ENCODE measurements at places on chromosomes 3 and 15.
A peak's percentile ranks its signal among the peaks of the same experiment; 100 is the strongest.

DNA sequence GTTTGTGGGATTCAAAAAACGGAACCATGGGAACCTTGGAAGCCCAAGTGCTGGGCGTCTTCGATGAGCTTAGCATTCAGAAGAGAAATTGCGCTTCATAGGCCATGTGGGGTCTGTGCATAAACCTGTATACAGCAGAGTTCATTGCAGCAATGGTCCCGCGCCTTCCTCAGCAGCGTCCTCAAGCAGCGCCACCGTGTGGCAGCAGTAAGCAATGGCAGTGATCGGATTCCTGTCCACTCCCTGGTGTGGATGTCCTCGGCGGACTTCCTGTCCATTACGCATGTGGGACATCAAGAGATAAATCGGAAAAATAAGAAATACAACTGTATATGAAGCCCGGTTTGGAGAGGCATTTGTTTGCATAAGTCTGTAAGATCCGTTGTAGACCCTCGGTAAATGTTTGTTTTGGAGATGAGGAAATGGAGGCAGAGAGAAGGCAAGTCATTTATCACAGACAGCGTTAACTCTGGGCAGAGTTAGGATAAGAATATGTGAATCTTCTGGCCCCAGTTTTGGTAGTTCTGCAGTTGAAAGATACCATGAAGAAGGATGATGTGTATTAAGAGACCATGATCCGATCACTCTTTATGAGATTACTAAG lies 57.7 kb downstream of the CNTN4 start:
- DNase-seq: peak; percentile 72

- DNase-seq: peak; percentile 35
These were observed 50.4 kb downstream of the IL12A start for GRCh38 chr3:160038862-160039562.

- peak; percentile 92 for DNase-seq
These were observed 36.9 kb downstream of the SENP8 start for GRCh38 chr15:72155003-72155621.

- DNase-seq: no peak
These were observed 43.9 kb downstream of the CCDC12 start for GRCh38 chr3:46932455-46933225.

DNA sequence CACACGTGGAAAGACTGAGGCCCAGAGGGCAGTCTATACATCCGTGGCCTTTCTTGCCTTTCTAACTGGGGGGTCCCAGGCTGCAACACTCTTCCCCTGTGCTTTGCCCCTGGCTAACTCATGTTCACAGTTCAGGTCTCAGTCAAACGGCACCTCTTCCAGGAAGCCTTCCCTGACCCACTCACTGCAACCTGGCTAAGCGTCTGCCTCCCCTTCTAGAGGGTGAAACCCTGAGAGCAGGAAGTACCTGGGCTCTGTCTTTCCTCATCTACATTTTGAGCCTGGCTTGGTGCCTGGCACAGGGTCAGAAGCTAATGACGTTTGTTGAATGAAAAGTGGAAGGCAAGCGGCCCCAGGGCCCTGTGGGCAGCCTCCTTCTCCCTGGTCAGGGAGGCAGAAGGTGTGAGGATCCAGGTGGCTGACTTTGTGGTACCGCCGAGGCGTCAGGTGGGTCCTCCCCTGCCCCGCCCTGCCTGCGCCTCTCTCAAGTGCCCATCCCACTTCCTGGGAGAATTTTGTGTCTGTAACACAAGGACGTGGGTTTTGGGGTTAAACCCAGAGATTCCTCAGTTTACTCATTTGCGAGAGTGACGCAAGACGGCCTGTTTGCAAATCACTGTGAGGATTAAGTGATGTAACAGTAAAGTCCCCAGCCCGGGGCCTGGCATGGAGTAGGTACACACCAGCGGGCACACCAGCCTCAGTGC lies 32.1 kb downstream of the DNASE1L3 start:
- DNase-seq: no peak

DNA sequence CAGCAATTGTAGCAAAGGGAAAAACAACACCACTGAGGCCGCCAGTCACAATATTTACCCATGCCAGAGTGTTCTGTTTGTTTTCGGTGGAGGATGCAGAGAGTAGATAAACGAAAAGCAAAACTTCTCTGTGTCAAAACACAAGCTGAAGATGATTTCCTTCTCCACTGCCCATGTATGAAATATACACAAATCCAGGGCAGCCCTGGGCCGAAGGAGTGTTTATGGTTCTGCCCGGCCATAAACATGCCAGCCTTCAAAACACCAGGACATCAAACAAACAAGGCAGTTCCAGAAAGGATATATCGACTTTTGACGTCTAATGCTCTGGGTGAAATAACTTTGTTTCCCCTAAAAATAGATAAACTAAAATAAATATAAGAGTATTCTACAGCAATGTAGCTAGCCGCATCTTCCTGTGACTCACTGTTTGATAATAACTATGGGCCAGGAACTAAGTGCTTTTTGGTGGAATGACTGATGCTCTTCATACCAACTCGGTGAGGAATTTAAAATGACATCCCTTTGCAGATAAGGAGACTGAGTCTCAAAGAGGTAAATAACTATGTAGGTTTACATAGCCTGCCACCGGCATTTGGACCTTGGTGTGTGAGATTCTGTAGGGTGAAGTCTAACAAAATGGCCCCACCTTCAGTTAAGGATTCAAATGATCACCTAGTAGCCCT lies 82.8 kb downstream of the MAGI1 start:
- DNase-seq: no peak

DNA sequence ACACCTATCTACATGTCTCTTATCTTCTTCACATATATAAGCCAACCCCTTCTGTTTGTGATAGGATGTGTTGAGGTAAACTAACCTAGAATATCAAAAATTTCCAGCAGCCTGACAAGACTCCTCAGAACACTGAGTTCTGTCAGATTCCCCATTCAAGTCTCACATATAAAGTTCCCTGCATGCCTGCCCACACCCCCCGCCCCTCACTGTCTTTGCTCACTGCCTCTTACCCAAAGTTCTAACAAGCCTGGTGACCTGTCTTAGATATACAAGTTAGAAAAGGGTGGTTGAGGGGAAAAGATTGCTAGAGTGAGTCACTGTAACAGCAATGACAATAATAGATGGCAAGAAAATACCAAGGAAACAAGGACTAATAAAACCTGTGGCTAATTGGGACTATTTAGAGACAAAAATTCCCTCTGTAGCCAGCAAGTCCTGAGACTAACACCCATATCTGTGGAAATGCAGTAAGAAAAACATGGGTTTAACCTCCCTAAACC lies 40.1 kb downstream of the FBXO22 start:
- no peak for DNase-seq

GRCh38 chr15:69486481-69487110 lies 34.0 kb downstream of the RPLP1 start:
- DNase-seq: no peak

GRCh38 chr15:39931615-39932014 lies 2.3 kb upstream of the EIF2AK4 start:
- DNase-seq: no peak

GRCh38 chr3:32226875-32227500 lies 11.5 kb upstream of the CMTM8 start:
- no peak for DNase-seq

GRCh38 chr3:31978553-31978952 lies 2.5 kb downstream of the OSBPL10 start:
- DNase-seq: no peak

DNA sequence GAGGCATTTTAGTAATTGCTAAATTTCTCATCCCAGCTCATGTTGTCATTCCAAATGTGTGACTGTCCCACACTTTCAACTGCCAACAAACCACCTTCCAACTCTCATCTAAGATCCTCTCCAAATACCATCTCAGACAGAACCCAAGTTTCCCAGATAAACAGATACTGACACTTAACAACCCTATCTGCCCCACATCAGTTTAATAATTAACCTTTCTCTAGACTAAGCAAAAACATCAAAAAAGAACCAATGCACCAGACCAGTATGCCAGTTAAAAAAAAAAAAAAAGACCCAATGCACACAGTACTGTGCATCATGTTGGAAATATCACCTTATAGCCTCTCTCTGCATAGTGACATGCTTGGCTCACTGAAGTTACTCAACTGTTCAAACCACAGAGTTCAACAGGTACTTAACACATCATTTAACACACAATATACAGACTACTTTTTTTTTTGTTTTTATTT lies 5.5 kb downstream of the SFMBT1 start:
- no peak for DNase-seq

DNA sequence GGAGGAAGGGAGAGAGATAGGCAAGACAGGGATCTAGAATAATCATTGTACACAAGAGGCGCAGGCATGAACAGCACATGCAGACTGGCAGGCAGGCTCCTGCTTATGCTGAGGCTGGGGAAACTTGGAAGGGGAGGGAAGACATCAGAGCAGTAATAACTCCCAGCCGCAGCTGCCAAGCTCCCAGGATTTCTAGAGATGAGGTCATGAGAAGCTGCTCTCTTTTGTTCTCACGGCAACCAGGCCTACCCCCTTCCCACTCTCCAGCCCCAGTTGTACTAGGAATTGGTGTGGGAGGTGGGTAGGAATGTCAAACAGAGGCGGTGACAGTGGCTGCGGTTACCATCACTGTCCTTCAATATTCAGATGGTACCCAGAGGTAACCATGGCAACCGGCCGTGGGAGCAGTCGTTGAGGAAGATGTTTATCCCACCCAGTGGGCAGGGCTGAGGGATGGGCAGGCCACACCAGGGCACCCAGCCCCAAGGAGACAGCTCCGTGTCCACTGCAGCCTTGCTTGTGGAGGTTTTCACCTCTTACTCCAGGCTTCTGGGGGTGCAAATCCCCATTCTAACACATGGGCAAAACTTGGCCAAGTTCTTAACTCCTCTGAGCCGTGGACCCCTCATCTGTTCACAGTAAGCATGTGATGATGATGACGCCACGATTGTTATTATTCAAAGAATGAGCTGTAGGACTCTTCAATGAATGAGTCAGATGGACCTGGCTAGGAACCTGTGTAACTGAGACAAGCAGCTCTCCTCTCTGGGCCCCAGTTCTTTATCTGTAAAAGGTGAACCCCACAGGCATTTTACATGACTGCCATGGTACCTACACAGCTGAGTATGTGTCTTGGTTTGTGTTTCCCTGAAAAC lies 360.8 kb upstream of the PROK2 start:
- DNase-seq: peak; percentile 42

- DNase-seq: no peak
These were observed 55.4 kb downstream of the RASGRF1 start for GRCh38 chr15:79035111-79035601.

DNA sequence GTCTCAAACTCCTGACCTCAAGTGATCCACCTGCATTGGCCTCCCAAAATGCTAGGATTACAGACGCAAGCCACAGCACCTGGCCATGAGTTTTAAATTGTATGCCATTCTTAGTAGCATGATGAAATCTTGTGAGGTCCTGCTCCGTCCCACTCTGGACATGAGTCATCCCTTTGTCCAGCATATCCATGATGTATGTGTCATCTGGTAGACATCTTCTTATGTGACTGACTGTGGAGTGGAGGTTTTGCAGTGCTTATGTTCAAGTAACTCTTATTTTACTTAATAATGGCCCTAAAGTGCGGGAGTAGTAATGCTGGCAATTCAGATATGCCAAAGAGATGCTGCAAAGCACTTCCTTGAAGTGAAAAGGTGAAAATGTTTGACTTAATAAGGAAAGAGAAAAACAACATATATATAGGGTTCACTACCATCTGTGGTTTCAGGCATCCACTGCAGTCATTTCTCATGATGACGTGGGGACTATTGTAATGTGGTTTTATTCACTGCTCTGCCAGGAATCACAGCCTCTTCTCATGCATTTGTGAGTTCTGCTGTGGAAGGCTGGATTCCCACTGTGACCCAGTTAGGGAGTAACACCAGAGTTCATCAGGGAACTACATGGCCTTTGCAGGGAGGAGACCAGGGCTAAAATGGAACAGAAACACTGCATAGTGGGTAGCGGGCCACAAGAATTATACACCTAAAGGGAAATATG lies 204.6 kb upstream of the STRIT1 start:
- no peak for DNase-seq

GRCh38 chr3:185931777-185932612 lies 5.8 kb downstream of the TRA2B start:
- DNase-seq: no peak

GRCh38 chr3:152039887-152040286 lies 166.4 kb downstream of the SUCNR1 start:
- no peak for DNase-seq

GRCh38 chr15:28128031-28128430 lies 28.9 kb upstream of the OCA2 start:
- peak; percentile 79 for DNase-seq

DNA sequence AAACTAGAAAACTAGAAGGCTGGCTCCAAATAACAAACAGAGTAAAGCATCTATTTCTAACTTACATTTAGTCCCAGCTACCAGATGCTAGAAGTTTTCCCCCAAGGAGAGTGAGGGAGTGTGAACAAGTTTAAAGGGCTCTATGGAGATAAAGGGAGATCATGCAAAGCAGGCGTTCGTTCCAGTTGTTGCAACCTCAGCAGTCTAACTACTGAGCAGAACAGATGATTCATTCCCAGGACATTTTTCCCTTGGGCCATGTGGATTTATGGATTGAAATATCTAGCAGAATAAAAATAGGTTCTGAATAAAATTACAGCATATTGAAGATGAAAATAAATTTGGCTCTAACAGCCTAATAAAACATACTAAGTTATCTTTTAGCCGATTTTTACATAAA lies 154.8 kb upstream of the TTC14 start:
- no peak for DNase-seq

DNA sequence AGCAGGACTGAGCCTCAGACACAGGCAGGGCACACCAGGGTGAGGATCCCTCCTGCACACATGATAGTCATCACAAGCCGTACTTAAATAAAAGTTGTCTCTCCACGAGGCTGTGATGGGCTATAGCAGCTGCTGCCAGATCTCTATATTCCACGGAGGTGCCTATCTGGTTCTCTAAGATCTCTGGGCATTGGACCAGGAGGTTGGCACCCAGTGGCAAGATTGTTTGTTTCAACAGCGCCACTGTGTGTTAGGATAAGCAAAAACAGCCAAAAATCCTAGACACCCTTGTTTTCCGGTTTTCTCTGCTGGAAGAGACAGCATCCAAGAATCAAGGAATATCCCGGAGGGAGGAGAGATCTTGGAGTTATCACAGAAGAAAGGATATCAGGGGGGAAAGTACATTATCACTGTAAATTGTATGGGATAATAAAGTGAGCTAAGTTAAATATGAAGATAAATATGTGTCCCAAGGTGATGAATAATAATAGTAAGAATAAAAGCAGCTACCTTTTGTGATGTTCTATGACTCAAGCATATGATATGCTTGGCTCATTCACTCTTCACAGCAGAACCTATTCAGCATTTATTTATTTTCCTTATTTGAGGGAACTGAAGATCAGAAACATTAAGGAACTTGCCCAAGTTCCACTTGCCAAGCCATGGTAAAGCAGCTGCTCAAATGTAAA lies 90.6 kb upstream of the AKAP13 start:
- DNase-seq: peak; percentile 77

DNA sequence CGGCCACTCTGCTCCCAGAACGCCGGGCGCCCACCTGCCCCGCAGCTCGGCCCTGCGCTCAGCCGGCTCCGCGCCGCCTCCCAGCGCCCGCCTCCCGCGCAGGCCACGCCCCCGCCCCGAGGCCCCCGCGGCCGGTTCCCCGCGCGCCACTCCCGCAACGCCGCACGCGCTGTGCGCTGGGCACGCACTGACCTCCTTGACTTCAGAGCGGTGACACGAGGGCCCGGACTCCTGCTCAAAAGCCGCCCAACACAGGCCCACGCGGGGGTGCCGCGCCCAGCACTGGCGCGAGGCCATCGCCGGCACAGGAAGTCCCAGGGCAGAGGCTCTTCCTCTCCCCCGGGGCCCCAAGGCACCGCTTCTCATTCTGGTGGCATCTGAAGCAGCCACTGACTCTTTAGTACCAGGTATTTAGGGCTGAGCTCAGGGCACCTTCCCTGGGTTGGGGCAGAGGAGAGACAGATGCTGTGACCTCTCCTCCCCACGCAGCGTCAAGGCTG lies 12.4 kb downstream of the TNK2 start:
- peak; percentile 55 for DNase-seq

- DNase-seq: no peak
These were observed 85.2 kb downstream of the STRIT1 start for GRCh38 chr3:155208183-155208800.

Data from testis (tissue), 5 donors.